ENCODE measurements at places on chromosomes 11 and 22.
A peak's percentile ranks its signal among the peaks of the same experiment; 100 is the strongest.

GRCh38 chr11:67435031-67435726, 2.3 kb downstream of the PTPRCAP start:
- DNase-seq: no peak

DNA sequence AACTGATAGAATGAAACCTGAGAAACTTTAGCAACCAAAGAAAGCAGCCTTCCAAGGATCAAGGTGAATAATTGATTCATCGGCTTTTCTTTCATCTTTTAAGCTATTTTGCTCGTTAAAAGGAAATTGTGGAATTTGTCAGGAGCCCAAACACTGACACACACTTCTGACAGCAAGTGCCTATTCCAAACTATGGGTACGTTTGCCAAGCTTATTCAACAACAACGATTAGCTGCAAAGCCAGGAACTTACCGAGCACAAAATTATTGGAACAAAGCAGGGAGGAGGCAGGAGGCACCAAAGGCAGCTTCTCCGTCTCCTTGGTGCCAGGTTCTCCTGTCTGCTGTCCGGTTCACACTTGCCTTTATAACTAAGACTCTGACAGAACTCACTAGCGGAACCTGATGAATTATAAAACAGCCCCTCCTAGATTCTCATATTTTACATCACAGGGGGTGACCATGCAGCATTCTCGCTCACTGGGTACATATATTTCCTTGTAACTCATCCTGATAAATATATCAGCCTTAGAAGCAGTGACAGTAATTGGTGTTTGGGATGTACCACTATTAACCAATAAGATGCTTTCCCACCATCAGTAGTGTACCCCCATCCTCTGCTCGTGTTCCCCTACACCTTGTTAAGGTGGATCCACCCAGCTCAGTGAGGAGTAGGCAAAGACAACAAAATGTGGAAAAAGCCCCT, 395.9 kb upstream of the CCDC90B start:
- DNase-seq: peak; percentile 88

- no peak for DNase-seq
These were observed 13.9 kb downstream of the MGAT3 start for GRCh38 chr22:39470451-39471291.

- DNase-seq: no peak
These were observed 9.8 kb upstream of the TAGLN start for GRCh38 chr11:117189191-117189940.

GRCh38 chr11:113593698-113594308, 112.3 kb downstream of the TMPRSS5 start:
- DNase-seq: no peak

DNA sequence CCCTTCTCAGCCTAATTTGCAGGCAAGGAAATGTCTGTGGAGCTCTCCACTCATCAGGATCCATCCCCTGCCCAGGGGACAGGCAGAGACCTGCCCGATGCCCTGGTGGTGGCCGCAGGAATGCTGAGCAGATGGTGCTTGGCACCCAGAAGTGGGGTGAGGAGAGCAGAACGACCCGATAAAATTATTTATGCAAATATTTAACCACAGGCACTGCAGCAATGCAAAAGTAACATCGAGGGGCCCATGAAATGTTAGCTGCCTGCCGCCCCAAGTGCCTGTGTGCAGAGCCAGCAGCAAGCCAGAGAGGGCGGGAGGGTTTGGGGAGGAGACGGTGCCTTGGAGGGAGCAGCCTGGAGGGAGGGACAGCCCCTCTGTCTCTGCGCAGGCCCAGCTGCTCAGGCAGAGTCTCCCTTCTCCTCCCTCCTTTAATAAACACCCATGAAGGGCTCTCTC, 205.5 kb downstream of the CTTN start:
- DNase-seq: peak; percentile 91

DNA sequence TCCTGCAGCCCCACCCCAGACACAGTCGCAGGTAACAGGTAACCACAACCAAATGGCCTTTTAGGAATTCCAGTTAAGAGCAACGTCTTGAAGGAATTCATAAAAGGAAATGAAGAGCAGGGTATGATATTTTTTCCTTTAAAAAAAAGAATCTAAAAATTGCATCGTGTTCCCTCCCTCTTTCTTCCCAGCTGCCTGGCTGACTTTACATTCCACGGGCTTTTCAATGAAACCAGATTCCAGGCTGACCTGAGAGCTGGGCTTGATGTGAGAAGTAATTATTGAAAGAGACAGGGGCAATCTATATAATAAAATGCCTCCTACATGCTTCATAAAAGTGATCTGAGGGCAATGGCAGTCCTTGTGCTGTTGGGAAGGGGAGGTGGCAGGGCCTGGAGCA, 57.3 kb upstream of the EIF3D start:
- no peak for DNase-seq

GRCh38 chr11:34160049-34160721, 54.8 kb downstream of the NAT10 start:
- DNase-seq: no peak

GRCh38 chr11:57133366-57134038, 48.3 kb upstream of the LRRC55 start:
- DNase-seq: no peak

DNA sequence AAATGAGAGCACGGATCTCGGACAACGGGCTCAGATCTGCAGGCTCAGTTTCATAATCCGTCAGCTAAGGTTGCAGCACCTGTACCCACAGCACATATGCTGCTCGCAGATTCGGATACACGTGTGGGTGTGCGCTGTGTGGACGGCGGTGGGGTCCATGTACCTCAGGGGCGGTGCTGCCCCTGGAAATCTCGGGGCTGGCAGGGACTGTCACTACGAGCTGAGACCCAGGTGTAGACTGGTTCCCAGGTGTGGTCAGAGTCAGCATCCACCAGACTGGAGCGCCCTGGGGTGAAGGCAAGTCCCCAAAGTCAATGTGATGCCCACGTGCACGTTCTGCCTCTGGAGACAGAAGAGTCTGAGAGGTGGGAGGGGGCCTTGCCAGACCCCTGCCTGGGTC, 989.3 kb downstream of the BRD1 start:
- no peak for DNase-seq

DNA sequence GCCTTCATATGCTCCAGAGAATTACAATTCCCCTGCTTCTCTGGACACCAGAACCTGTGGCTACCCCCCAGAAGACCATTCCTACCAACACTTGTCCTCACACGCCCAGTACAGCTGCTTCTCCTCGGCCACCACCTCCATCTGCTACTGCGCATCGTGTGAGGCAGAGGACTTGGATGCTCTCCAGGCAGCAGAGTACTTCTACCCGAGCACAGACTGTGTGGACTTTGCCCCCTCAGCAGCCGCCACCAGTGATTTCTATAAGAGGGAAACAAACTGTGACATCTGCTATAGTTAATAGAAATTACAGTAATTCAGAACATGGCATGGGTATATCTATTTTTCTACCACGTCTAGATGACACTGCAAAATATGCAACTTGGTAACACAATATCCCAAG, 9.8 kb downstream of the POU2AF3 start:
- DNase-seq: peak; percentile 100

DNA sequence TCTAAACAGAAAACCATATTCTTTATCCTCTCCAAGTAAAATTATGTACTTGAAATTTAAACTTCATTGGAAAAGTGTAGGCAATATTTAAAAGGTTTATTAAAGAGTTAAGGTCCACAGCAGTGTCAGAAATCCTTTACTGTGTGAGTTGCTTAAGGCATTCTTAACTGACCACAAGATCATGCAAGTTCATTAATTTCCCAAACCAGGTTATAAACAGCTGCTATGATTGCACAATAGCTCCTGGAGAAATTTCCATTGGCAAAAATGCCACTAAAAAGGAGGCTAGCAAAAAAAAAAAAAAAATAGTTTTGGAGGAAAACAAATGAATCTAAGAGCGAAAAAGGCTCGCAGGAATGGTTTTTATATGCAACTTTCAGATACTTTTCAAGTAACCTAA, 106.2 kb downstream of the ETS1 start:
- no peak for DNase-seq

DNA sequence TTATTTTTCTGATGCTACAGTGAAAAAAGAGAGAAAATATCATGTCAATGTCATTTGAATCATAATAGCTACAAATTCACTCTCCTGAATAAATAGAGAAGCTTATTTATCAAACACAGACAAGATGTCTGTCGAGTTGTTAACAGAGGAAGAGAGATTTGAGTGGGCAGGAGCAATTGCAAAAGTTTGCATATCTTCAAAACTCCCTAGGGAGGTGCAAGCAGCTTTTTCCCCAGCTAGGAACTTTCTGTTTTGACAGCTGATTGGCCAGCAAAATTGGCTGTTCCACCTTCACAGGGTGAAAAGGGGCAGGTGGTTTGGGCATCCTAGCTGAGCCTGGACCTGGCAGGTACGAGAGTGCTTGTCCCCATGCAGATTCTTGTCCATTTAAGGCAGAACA, 98.2 kb downstream of the NTM start:
- no peak for DNase-seq
